CD8-positive, alpha-beta memory T cell (primary cell): ENCODE measurements at places on chromosomes 6 and 20.

GRCh38 chr20:63885264-63886053, 9.5 kb upstream of the DNAJC5 start:
- DNase-seq, result no peak

DNA sequence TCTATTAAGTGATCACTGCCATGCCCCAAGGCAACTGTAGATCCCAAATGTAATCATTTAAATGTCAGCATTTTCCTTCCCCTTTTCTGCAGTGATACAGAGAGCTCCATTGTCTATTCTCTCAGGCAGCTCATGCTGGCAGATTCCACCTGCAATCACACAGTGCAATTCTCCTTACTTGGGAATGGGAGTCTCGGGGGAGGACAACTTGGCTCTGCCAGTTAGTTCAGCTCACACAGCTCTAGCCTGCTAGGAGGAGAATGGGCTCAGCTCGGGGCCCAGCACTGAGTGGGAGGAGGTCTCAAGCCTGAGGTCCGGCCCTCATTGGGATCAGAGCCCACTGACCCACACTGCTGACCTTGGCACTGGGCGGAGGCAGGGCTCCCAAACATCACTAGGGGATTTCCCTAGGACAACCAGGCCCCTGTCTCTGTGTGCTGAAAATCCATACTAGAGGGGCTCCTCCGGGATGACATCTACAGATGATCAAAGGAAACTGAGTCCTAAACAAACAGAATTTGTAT, 109.2 kb upstream of the ASF1A start:
- DNase-seq, result no peak

- no peak for DNase-seq
Observed at GRCh38 chr6:22306741-22307466, 10.1 kb upstream of the PRL start.

DNA sequence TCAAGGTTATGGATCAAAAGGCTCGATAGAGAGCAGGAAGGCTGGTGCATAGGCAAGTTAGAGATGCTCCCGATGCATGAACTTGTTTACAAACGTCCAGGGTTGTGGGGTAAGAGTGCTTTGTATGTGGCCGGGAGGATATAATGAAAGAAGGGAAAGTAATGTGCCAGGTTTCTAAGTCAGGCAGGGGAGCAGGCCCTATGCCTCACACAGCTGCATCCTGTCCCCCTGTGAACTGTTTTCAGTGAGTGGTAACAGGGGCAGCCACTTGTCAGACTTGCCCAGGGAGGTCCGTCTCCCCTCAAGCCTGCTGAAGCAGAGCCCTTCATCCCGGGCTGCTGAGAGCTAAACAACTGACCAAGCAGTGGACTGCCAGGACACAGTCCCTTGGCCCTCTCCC, 19.4 kb downstream of the KCNK5 start:
- DNase-seq, result no peak

- no peak for DNase-seq
Observed at GRCh38 chr6:586553-586952, 70.3 kb downstream of the HUS1B start.
